ENCODE measurements at places on chromosomes 7 and 10. TPM values are rescaled to one million over a fixed set of nuclear protein-coding genes. Genes with fewer than 3 reads are reported as not detected.

The PLA2G12B gene
- total RNA-seq: not detected

The EGFR gene
- total RNA-seq: not detected

The XRCC2 gene
- total RNA-seq: 21.8 TPM

The RBM20 gene
- total RNA-seq: not detected

The HECW1 gene
- total RNA-seq: not detected

The CXCL12 gene
- total RNA-seq: not detected

The SLC13A4 gene
- not detected for total RNA-seq

The VPS50 gene
- 15.6 TPM for total RNA-seq
